M059J (cell line): ENCODE measurements at places on chromosomes 12 and 14. TPM values are rescaled to one million over a fixed set of nuclear protein-coding genes. Genes with fewer than 3 reads are reported as not detected.

GRCh38 chr14:77108753-77109152 is 10.7 kb downstream of the CIPC start:
- no peak for DNase-seq

ERBB3 gene
- 0.37 TPM in 1 of 2 replicates, not detected in the other for total RNA-seq

SPIC gene
- not detected in 2 replicates for total RNA-seq

RASSF9 gene
- 0.05 and 0.07 TPM in 2 replicates for total RNA-seq

GRCh38 chr14:29054119-29054518 is 287.5 kb downstream of the FOXG1 start:
- no peak for DNase-seq

DNA sequence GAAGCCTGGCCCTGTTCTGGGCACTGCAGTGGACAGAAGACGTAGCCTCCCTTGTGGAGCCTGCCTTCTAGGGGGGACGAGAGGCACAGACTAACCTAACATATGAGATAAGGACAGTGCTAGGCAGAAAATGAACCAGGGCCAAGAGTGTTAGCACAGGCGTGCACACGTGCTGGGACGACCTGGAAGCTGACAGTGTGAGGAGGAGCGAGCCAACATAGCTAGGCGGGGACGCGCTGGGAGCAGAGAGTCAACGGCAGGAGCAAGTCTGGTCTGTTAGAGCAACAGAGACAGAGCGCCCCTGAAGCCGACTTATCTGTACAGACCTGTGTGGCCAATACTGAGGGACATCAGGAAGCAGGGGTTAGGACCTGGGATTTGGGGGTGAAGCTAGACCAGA is 8.0 kb downstream of the PXMP2 start:
- DNase-seq = no peak

DNA sequence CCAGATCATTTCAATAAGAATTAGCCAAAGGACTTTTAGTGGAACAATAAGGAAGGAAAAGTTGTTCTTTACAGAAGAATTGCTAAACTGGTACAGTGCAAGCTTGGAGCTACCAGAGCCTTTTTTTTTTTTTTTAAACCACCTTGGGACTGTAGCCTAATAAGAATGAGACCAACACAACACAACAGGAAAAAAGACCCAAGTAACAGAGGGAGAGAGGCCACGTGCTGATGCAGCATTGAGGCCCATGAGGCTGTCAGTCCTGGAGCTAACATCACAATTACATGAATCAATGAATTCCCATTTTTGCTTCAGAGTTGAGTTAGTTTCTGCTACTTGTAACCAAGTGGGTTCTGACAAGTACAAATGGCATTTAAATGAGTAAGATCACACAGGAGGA is 149.0 kb upstream of the EEA1 start:
- DNase-seq = no peak

DNA sequence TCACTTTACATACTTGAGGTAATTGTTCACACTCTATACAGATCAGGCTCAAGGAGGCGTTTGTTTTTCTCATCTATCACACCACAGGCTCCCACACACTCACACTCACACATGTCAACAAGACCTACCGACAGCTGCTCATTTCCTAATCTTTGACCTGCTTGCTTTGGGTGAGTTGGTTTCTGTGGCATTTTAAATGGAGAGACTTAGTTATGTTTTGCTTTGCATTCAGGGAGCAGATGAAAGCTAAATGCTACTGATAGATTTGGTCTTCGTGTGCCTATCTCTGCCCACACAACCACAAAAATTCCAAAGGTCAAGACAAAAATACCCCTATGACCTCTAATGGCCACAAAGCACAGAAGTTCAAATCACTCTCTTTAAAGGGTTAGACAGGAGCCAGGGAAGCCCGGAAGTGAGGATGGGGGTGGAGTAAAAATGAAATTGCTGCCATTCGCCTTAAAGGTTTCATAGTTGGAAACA is 203.5 kb upstream of the G2E3 start:
- peak; percentile 28 for DNase-seq

DNA sequence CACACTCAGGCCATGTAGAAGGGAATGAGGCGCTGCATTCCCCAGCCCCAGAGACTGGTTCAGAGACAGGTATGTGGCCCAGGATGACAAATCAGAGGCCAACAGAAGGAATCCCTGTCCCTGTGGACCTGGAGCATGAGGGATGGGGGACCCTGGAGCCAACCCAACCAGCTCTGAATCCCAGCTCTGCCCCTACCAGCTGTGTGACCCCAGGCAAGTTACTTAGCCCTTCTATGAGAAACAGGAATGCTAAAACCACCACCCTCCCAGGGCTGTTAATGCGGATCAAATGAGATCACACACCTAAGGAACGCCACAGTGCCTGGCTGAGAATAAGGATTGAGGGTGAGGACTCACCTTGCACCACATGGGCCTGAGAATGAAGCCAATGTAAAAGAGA is 15.6 kb downstream of the ITPK1 start:
- DNase-seq = no peak

DNA sequence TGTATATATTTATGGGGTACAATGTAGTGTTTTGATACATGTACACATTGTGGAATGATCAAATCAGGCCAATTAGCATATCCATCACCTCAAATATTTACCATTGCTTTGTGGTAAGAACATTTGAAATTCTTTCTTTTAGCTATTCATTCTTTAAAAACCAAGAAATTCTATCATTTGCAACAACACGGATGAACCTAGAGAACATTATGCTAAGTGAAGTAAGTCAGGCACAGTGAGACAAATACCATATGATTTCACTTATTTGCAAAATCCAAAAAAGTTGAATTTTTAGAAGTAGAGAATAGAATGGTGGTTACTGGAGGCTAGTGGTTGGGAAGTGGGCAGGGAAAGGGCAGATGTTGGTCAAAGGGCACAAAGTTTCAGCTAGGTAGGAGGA is 129.3 kb upstream of the PTPRQ start:
- DNase-seq = no peak

GRCh38 chr14:49933128-49933527 is 40.2 kb downstream of the ARF6 start:
- no peak for DNase-seq

NUAK1 gene
- total RNA-seq = 13.0 and 14.9 TPM in 2 replicates

GRCh38 chr12:66087365-66087943 is 43.1 kb downstream of the LLPH start:
- peak; percentile 70 for DNase-seq

GRCh38 chr14:71117839-71118743 is 210.8 kb downstream of the PCNX1 start:
- peak; percentile 92 for DNase-seq

DNA sequence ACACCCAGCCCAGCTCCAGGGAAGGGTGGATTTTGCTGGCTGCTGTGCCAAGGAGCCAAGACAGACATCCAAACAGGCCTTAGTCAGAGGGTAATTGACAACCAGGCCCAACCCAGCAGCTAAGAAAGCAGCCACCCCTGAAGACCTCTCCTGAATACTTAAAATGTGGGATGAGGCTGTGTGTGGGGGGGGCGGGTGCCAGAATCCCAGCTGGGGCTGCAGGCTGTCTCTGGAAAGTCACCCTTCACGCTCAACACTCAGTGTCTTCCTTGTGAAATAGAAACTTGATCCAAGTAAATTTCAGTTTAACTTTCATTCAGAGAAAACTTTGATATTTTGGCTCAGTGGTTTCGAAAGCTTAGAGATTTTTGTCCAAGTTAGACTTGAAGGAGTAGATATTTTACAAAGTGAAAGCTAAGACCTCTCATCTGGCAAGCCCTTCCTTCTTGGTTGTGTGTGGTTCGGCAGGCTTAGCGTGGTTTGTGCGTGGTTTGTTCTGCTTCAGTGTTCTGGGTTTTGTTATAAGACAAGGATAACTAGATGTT is 5.1 kb downstream of the PAPLN start:
- DNase-seq = no peak

DNA sequence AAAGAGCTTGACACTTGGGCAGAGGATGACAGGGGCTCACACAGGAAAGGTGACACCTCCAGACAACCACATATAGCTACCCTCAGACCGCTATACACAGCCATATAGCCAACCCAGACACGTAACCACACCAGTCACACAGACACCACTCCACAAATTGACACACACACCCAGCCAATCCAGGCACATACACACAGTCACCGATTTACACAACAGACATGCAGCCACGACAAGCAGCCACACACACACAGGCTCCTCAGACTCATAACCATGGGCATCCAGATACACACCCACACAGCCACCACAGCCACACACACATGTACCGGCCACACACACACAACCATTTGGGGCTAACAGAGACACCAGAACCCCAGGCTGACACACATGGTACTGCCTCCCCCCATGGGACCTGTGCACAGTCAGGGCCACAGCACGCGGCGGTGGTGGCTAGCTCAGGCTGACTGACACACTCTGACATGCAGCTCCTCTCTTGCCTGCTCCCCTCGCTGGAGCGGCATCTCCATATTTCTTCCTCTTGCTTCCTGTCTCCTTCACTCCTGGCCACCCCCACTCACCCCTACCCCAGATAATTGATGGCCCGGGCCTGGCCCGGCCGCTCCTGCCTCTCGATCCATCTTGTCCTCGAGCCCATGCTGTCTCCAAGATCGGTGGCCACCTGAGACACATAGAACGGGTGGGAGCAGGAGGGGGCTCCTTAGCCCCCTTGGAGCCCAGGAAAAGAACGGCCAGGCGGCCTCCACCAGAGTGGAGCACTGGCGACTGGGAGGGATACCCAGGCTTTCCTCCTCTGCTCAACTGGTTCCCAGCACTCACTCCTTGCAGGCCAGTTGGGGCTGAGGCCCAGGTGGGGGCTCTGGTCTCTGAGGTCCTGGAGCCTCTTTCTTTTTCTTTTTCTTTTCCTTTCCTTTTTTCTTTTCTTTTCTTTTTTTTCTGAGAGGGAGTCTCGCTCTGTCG is 6.0 kb upstream of the SHMT2 start:
- DNase-seq = no peak

DNA sequence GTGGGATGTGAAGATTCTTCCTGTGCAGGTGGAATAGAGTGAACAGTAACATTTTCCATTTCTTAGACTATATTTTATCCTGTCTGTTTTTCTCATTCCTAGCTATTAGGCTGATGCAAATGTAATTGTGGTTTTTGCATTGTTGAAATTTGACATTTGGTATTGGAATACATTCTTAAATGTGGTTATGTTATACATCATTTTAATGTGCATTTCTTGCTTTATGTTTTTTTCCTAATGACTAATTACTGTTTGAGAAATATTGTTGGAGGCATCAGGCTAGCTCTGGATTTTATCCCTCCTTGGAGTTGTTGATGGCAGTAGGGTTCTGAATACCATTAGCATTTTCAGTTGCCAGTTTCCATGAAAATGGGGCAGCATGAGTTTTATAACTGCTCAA is 75.9 kb upstream of the GNG2 start:
- no peak for DNase-seq

- DNase-seq = peak; percentile 79
These were observed 1.3 kb upstream of the RASSF3 start for GRCh38 chr12:64608901-64609535.

CIROP gene
- total RNA-seq = not detected in 2 replicates

SMIM41 gene
- total RNA-seq = not detected in 2 replicates

- peak; percentile 12 for DNase-seq
These were observed 113.0 kb downstream of the UNC79 start for GRCh38 chr14:93543766-93544165.

BRAP gene
- total RNA-seq = 17.7 and 18.6 TPM in 2 replicates

GRCh38 chr12:97995559-97995958 is 519.8 kb upstream of the TMPO start:
- DNase-seq = no peak

AICDA gene
- not detected in 2 replicates for total RNA-seq

DNA sequence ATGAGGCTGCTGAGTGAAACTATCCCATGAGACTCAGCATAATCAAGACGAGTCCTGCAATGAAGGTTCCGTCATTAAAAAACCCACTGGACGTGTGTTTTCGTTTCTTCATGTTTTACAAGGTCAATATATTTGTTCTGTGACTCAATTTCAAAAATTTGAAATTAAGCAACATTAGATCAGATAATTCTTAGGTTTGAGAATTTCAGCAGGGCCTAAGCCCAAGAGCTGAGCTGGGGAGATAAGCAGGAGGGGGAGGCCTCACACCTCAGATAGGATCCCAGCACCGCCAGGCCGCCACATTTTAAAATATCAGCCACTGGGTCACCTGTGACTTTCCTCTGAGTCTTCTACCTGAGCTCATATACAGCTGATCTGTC is 13.3 kb downstream of the STX2 start:
- DNase-seq = no peak

GRCh38 chr14:71175491-71175890 is 268.2 kb downstream of the PCNX1 start:
- peak; percentile 12 for DNase-seq

ASCL4 gene
- total RNA-seq = not detected in 2 replicates

DNA sequence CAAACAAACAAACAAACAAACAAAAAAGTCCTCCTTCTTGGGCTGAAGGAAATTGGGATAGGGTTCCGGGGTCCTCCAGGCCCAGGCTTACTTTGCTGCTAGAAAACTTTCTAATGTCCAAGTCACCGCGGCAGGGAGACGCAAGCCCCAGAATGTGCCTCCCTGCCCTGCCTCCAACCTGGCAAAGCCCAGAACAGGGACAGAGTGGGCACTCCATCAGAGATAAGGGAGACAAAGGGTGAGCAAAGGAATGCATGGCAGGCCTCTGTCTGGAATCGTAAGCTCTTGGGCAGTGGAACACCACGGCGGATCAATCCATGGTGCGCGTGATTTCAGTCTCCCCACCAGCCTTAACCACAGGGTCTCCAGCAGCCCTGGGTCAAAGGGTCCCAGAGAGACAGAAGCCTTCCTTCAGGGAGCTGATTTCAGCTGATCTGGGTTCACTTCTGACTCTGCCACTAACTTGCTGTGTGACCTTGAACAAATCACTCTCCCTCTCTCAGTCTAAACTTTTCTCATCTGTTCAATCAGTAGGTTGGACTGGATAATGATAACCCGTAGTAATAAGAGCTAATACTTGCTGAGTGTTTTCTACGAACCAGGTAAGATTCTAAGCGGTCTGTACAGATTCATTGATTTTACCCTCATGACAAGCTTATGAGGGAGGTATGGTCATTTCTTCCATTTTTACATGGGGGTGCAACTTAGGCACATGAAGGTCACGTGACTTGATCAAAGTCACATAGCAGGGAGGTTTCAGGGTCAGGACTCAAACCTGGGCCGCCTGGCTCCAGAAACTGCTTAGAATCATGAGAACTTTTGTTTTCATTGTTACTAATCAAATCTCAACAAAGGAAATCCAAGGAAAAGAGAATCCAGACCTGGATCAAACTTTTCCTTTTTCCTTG is 12.7 kb downstream of the RILPL1 start:
- DNase-seq = no peak
